HepG2 (cell line): ENCODE measurements at places on chromosomes 1 and 21.

GRCh38 chr1:20343938-20344302, 53.2 kb downstream of the VWA5B1 start:
- DNase-seq: no peak

DNA sequence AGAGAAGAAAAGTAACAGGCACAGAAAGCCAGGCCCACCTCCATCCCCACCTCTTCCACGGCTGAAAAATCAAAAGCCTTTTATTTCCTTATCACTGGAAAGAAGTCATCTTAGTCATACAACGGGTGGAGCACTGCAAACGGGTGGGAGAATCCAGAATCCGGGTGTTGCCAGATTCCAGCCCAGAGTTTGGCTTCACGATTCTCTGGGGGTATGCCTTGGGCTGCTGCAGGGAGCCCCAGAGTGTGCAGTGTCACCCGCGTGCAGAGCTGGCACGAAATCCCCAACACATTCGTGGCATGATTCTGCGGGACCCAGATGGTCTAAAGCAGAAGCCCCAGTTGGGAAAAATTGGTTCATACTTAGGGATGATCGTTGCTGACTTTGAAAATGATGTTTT, 2.6 kb upstream of the NPPA start:
- DNase-seq: no peak

DNA sequence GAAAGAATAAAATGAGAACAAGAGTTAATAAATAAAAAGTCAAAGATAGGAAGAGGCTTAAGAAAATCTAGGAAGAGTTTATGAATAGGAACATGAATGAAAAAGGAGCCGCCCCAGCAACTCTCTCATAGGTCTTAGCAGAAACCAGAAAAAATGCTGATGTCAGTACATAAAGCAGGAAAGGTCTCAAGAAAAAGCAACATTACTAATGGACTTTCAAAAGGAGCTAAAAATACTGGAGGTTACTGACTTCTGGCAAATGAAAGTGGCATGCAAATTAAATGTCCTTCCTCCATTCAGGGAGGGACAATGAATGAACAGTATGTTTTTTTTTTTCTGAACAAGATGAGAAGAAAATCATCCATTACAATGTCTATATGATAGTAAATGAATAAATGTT, 387.6 kb downstream of the BRINP2 start:
- DNase-seq: no peak

DNA sequence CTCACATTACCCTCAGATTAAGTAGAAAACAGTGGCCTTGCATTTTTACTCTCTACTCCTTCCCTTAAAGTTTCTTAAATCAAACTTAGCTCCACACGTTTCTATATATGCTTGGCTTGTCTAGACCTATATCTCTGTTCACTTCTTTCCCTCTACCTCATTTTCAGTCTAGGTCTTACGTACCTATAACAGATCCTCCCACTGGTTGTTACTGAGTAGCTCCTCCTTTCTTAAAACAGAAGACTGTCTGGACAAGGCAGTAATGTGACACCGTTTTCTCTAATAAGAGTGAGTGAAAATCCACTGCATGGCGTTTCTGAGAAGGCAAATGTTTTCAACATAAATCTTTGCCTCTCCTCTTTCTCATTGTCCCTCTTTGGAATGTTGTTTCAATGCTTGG, 211.7 kb upstream of the POGK start:
- no peak for DNase-seq

DNA sequence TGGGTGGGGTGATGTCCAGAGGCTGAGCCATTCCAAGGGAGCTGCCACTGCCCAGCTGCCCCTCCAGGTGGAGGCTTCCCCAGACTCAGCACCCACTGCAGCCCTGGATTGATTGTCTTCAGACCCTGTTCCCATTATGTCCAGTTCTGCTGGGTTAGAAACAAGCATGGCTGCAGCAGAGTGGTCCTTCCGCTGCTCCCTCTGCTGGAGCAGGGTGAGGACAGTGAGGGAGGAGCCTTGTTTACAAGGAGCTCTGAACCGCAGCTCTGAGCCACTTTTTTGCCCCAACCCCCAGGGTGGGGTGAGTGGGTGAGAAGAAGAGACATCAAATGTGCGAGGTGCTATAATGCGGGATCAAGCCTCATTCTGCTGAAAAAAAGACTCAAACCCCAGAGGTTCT, 2.3 kb downstream of the TNNT2 start:
- DNase-seq: no peak

DNA sequence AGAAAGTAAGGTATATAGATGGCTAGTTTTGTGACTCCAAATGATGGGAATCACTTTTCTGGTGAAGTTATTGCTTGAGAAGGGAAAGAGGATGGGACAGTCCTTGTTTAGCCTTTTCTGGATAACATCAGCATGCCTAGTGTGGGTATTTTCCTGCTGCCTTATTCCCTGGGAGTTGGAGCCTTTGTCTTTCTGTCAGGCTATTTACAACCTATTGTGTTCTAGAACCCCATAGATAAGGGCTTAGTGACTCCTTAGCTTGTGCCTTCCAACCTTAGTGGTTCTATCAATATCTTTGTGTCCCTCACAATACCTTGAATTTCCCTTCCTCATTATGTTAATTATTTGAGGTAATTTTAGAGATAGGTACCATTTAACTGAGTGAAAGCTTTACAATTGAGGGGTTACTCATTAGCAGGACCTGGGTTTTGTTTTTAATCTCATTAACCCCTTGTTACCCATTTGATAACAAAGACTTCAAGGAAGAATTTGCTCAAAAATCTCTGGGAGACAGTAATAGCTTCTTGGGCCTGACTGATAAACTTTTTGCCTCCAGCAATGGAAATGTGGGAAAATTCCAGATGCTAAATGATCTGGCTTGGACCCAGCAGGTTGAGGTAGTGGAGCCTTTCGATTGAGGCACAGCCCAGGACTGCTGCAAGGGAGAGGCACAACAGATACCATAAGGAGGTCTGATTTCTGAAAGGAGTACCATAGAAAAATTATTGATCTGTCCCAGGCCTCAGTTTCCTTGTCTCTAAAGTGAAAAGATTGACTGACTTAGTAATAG, 49.0 kb downstream of the CACHD1 start:
- no peak for DNase-seq

GRCh38 chr1:116842654-116843053, 67.1 kb upstream of the PTGFRN start:
- DNase-seq: peak; percentile 14

DNA sequence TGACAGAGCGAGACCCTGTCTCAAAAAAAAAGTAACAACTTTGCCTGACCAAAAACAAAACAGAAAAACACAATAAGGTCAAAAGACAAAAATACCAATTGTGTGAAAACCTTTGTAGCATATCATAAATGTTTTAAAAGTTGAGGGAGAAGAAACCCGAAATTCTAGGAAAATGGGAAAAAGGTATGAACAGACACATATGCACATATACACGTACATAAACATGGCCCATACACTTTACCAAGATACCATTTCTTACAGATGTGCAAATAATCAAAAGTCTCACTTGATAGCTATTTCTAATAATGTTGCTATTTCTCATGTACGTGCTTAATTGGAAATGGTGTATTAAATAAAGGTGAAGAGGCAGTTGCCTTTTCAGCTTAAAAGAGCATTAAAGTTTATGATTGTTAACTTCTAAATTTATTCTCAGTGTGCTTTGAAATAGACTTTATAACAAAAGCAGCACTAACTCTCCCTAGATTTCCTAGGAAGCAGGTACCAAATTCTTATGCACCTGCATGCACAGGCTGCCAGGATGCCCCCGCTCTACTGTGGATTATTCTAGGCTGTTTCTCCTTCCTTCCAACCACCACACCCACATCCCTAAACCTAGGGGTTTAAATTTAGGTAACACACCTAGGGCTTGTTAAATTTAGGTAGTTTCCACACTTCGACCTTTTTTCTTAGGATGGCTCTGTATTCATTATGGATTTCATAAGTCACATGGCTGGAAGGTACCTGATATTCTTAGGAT, 33.8 kb downstream of the ADARB1 start:
- no peak for DNase-seq

GRCh38 chr1:204829133-204829825, 41.4 kb upstream of the NFASC start:
- DNase-seq: no peak

- no peak for DNase-seq
Observed at GRCh38 chr1:47184822-47185677, 4.8 kb downstream of the PDZK1IP1 start.

- no peak for DNase-seq
Observed at GRCh38 chr21:21324297-21324696, 326.1 kb downstream of the NCAM2 start.

- DNase-seq: no peak
Observed at GRCh38 chr1:199067483-199067882, 428.6 kb downstream of the PTPRC start.

- DNase-seq: no peak
Observed at GRCh38 chr1:2894381-2895041, 93.0 kb upstream of the TTC34 start.

GRCh38 chr1:59763418-59763817, 51.3 kb upstream of the HOOK1 start:
- no peak for DNase-seq

DNA sequence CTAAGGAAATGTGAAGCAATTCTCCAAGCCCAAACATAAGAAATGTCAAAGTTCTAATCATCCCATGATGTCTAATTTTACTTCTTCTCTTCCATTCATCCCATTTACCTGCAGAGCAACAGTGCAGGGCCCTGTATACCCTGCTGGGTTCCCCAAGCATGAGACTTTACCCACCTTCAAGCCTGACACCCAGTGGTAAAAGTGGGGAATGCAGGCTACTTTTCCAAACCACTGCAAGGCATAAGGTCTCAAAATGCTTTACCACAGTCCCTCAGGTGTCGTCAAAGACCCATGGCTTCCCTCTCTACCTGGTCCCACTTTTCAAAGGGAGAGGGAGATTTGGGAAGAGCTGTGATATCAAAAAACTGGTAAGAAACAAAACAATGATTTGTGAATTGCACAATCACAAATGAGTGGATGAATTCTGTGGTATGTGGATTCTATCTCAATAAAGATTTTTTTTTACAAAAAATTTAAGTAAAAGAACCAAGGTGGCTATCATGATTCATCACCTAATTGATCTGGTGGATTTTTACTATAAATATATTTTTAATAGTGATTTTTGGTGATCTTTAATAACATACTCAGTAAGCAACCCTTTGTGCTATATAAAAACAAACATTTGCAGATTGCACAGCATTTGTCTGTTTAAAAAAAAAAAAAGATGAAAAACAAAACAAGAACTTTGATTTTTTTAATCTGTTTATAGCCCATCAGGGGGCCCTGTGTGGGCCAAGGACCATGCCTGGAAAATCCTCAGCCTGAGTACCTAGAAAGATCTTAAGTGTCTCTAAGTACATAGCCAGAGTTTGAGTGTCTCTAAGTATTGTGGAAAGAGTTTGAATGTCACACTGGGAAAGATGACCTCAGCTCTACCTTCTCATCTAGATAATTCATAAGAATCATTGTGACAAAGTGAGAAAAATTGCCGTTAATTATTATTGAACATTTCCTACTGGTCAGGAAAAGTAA, 73.1 kb upstream of the GJB5 start:
- peak; percentile 37 for DNase-seq

DNA sequence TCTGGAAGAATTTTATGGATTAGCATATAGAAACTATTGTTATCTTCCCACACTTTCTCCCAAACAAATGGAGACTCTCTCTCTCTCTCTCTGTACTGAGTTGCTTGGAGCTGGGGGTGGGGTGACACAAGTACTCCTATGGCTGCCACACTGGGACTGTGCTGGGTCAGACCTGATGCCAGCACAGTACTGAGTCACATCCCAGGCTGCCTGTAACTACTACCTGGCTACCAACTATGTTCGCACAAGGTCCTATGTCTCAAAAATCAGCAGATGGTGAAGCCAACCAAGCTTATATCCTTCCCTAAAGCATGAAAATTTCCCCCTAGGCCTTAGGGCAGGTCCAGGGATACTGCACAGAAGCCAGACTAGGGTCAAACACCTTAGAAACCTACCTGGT, 66.6 kb downstream of the FAF1 start:
- DNase-seq: no peak

- DNase-seq: no peak
Observed at GRCh38 chr1:240426051-240426450, 185.9 kb downstream of the GREM2 start.

DNA sequence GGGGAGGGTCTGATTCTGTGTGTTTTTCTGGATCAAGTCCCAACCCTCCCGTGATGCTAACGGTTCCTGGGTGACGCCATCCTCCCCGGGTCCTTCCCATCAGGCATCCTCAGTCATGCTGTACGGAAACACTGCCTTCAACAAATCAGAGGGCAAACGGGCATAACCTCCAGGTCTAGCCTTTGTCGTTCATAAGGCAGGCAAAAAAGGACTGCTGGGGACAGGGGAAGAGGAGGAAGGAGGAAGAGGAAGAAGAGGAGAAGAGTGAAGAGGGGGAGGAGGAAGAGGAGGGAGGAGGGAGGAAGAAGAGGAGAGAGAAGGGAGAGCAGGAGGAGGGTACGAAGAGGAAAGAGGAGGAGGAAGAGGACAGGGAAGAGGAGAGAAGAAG, 84.4 kb downstream of the ITPKB start:
- no peak for DNase-seq

DNA sequence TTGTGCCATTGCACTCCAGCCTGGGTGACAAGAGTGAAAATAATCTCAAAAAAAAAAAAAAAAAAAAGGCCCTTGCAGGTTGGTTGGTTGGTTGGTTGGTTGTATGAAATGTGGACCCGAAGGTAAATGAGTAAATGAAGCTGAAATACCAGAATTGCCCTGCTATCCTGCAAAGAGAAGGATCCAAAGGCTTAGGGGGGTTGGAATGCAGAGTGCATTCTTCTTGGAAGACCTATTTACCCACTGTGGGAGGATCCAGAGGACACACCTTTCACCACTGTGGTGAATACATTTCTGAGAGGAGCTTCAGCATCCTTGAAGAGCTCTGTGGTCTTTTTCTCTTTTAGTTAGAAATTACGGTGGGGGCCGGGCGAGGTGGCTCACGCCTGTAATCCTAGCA, 28.7 kb upstream of the EIF4G3 start:
- DNase-seq: no peak

- DNase-seq: peak; percentile 17
Observed at GRCh38 chr1:47710329-47711071, 272.7 kb downstream of the FOXD2 start.

DNA sequence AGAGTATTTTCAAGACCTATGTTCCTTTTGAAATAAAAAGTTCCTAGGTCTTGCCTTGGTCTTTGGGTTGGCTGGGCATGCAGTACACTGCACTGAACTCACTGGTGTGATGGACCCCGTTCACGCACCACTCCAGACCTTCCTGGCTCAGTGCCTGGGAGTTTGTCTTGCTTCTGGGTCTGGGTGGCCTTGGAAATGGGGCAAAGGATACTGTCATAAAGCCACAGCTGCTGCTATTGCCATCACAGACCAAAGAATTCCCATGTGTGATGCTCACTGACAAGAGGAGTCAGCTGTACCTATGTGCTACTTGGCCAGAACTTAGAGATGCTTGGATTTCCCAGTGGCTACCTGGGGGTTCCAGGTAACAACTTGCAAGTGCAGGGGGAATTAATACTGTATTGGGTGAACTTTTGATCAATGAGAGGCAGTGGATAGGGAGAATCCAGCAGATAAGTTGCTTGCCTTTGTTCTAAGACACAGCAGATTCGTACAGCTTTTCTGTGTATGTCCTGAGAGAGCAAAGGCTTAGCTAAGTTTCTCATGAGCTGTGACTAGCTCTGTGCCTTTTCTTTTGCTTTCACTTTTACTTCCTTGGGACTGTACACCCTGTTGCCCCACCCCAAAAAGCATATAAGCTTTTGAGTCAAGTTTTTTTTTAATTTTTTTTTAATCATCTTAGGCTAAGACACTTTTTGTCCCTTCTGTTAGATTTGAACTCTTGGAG, 115.3 kb downstream of the RUNX1 start:
- no peak for DNase-seq

- no peak for DNase-seq
Observed at GRCh38 chr1:65170511-65171142, 22.6 kb downstream of the AK4 start.

GRCh38 chr1:56132520-56132919, 446.8 kb downstream of the PLPP3 start:
- no peak for DNase-seq
